ENCODE measurements at places on chromosomes 3 and 15. TPM values are rescaled to one million over a fixed set of nuclear protein-coding genes. Genes with fewer than 3 reads are reported as not detected.

DNA sequence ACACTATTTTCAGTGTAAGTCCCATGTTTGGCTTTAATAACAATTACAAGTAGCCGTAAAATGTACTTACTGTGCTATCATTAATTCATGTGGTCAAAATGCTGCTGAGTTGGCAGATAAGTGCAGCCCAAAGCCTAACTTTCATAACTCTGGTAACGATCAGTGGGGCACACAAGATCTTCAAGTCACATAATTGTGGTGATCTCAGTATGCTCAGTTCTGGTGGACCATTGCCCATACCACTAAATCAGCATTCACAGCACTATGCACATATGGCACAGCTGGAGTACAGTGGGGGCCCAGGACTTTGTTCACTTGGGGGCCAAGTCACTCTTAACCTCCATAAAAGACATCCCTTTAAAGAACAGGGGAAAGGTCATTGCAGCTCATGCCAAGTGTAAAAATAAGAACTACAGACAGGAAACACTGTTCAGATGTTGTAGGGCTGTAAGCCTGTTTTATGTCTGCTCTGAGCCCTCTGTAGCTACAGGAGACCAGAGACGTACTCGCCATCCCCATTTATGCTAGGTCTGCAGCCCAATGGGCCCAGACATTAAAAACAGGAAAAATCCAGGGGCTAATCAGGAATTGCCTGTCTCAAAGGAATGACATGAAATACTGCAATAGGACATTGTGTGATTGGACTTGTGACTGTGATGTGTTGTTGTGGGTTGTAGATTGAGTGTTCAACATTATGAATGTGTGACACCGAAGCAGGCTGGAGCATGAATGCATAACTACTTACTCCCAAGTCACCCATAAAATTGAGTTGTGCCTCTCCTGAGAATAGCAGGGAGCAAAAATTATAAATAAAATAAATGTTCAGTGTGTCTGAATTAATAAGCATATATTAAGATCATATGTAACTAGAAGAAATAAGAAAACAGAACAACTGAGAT, 282.5 kb upstream of the EPHA3 start:
- no peak for DNase-seq

Gene CAND2
- total RNA-seq = 13.7 TPM

GRCh38 chr3:23949784-23950183, 4.7 kb downstream of the NR1D2 start:
- DNase-seq = no peak

Gene XXYLT1
- total RNA-seq = 19.7 TPM

GRCh38 chr15:68183616-68184315, 21.4 kb downstream of the CALML4 start:
- DNase-seq = no peak

GRCh38 chr3:122004991-122005565, 17.0 kb downstream of the ILDR1 start:
- no peak for DNase-seq

DNA sequence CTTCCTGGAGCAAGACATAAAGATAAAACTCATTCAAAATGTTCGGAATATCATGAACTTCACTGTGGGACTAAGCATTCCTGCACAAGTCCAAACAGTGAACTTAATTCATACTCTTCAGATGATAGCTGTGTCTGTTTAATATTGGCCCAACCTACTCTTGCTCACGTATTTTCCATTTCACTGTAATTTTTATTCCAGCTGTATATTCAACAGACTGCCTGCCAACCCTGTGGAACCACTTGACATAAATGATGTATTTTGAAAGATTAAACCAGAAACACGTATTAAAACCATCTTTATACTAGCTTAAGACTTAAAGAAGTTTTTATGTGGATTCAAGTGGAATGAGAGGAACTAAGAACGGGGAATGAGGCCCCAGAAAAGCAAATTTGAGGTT, 172.5 kb downstream of the TMEM108 start:
- DNase-seq = no peak

Measured in ureter (tissue), 1 donor.